ENCODE measurements at places on chromosomes 16 and 17.

DNA sequence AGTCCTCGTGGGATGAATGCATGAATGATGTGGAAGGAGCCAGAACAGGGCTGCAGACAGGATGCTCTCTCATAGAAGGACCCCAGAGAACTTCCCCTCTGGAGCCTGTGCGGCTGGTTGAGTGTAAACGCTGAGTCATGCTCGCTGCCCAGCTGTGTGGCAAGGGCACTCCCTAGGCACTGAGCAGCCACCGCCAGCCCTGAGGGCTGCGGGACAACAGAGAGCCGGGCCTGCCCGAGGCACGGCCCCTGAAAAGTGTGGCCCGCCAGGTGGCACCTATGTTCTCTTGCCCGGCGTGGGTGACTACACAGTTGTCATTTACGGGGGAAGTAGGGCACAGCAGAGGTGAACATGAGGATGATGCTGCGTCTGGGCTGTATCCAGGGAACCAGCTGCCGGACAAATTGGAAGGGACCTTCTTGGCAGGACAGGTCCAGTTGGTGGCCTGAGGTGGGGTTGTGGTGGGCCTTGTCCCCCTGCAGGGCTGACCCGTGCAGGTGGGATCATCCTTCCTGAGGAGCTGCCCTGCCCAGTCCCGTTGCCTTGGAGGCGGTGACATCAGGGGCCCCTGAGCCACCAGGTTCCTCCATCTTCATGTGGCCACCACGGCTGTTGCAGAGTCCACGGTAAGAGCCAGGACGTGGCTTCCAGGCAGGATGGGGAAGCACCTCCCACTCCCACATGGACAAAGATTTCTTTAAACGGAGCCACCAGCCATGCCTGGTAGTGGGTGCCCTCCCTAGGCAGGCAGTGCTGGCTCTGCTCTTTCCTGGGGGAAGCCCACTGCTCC, 94.8 kb upstream of the CBX4 start:
- no peak for DNase-seq

DNA sequence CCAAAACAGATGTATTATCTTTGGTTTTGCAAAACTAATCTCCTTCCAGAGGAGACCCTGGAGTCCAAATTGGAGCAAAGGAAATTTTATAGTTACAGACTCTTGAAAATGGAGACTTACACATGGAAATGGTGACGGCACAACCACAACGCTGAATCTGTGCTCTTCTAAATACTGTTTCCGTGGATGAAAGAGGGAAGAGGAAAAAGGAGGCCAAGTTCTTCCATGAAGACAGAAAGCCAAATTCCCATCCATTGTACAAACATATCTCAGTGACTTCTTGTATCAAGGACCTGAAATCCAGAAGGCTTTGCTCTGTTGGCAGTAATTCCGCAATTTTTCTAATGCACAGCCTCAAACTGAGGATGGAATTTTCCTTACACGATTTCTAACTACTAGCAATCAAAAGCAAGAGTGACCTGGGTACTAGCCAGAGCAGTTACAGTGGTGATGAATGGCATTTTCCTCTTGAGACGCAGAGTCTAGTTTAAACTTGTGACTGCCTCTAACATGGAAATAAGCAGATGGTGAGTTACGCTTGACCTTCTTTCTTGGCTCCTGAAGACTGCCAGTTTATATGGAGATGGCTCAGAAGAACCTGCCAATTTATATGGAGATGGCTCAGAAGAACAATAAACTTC, 38.5 kb downstream of the VPS53 start:
- no peak for DNase-seq

GRCh38 chr17:43599046-43599395, 52.9 kb upstream of the ETV4 start:
- DNase-seq = no peak

DNA sequence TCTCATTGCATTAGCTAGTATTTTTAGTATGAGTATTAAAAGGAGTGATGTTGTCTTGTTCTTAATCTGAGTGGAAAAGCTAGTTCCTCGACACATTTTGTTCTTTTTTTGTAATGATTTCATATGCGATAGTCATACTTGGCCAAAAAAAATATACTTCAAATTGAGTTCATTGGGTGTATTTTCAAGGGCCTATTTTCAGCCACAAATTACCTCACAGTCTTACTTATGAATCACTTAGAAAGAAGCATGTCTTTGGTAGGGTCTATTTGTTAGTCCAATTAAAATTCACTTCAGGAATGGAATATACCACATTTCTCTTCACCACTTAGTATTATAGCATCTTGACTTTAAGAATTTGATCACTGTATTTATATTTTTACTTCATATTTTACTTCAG, 337.2 kb downstream of the CDH11 start:
- DNase-seq = no peak

DNA sequence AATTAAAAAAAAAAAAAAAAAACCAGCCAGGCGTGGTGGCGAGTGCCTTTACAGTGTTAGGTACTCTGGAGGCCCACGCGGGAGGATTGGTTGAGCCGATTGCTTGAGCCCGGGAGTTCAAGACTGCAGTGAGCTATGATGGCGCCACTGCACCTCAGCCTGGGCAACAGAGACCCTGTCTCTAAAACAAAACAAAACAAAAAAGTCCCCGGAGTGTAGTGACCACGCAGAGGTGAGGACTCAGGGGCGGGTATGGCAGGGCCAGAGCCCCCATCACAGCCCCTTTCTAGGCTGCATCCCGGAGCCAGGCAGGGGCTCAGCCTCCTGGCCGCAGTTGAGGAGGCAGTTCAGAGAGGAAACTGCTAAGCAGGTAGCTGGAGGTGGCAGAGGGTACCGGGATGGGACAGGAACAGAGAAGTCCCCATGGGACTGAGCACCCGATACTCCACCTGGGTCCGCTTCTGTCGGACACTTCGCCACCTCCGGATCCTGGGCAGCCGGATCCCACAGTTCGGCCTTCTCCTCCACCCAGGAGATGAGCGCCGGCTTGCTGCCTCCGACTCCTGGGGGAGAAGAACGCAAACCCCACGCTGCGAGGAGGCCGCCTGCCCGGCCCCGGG, 800 bp downstream of the ZNF747 start:
- DNase-seq = no peak

GRCh38 chr17:80388175-80388574, 26.8 kb upstream of the ENDOV start:
- no peak for DNase-seq

GRCh38 chr16:84614073-84614459, 3.8 kb downstream of the COTL1 start:
- no peak for DNase-seq

Measured in right atrium auricular region (tissue), 2 donors.